ENCODE measurements at places on chromosomes 7 and 10.

DNA sequence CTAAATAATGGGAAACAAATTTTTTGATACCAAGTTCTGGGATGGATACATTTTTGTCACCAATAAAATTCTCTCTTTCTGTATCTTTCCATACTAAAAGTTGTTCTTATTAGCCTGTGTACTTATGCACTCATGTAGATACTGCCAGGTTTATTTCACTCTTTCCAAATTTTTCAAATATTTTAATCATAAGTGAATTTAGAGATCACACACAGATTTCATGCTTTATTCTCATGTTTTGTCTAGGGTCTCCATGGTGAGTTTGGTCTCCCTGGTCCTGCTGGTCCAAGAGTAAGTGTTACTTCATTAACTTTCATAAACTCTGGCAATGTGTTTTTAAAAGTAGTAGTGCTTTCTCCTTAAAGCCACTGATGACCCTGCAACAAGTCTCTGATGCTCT lies 20.3 kb downstream of the COL1A2 start:
- DNase-seq: no peak

DNA sequence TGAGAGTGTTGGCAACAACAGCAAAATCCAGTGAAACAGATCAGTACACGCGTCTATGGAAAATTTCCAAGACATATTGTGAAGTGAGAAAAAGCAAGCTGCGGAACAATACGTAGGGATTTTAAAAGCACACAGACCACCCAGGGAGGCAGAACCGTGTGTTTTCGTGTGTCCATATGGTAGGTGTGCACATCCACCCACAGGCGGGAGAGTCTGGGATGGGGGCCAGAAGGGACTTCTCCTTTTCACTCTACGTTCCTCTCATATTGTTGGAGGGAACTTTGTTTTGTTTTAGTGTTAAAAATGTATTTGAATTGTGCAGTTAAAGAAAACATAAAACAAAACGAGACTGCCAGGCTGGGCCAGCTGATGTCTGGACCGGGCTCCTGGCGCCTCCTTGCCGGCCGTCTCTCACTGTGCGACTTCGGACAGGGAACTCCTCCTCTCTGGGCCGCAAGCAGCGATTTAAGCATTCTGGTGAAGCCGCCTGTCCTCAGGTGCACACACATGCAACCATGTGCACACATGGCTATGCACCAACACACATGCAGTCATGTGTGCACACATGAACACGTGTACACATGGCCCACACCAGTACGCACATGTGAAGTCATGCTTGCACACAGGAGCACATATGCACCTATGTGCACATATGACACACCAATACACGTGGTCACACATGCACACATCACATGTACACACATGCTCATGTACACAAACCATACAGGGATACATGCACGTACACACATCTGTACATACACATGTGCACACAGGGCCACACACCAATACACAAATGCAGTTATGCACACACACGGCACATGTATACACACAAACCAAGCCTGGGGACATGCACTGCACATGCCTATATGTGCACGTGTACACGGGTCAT lies 141.1 kb downstream of the ELFN1 start:
- no peak for DNase-seq

GRCh38 chr10:7300384-7300971 lies 110.4 kb downstream of the SFMBT2 start:
- no peak for DNase-seq

- DNase-seq: no peak
Observed at GRCh38 chr10:74824900-74825370, 1.5 kb upstream of the KAT6B start.

GRCh38 chr10:15255961-15256360 lies 87.5 kb upstream of the NMT2 start:
- DNase-seq: no peak

GRCh38 chr7:27235387-27236311 lies 7.0 kb upstream of the EVX1 start:
- DNase-seq: no peak

GRCh38 chr10:130744631-130745030 lies 566.9 kb downstream of the TCERG1L start:
- DNase-seq: no peak

- no peak for DNase-seq
Observed at GRCh38 chr10:76481178-76481577, 1049.8 kb downstream of the LRMDA start.

DNA sequence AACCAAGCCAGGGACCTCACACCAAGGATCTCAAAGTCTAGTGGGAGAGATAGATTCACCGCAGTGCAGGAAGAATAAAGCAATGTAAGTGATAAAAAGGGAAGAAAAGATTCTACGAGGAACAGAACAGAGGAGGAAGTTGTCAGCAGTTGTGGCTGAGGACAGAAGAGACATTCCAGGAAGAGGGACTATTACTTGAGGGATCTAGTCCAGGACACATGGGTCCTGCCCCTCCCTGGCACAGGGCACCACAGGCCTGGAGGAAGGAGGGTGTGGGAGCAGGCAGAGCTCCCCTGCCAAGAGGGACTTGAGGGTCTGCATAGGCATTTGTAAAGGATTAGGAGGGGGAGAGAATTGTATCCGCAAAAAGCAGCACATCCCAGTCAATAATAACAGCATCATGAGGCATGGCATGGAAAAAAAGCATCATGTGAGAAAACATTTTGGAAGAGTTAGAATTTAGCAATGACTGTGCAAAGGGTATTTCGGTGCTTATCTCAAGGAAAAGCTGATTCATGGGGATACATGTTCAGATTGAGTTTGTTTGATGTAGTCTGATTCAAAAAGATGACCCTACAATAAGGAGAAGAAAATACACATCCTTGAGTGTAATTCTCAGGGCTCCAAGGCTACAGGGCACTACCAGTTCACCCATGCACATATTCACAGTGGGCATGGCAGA lies 12.7 kb downstream of the C10orf71 start:
- no peak for DNase-seq

DNA sequence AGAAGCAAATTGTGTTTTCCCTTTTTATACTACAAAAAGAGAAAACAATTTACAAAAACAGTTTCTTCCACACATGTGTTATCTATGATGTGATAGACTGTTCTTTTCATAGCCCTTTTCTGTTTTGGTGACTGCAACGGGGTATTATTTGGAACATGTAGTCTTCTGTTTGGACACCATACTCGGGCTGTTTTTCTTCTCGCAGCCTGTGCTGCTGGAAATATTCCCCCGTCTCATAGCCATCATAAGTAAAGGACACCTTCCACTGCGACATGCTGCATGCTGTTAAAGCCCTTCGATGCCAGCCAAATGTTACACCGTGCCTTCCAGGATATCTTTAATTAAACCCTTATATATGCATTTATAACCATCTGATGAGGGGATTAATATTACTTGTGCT lies 222.4 kb downstream of the BICC1 start:
- no peak for DNase-seq

DNA sequence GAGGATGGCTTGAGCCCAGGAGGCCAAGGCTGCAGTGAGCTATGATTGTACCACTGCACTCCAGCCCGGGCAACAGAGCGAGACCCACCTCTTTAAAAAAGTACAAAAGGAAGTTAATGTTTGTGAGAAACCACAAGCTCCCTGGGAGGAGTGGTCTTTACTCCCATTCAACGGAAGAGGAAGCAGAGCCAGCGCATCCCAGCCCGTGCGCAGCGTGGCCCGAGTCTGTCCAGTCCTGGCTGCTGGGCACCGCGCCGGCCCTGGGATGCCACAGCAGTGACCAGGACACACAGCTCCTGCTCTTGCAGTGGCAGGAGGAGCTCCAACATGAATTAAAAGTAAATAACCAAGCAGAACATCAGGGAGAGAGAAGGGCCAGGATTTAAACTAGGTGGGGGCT lies 68.4 kb downstream of the ELFN1 start:
- no peak for DNase-seq

DNA sequence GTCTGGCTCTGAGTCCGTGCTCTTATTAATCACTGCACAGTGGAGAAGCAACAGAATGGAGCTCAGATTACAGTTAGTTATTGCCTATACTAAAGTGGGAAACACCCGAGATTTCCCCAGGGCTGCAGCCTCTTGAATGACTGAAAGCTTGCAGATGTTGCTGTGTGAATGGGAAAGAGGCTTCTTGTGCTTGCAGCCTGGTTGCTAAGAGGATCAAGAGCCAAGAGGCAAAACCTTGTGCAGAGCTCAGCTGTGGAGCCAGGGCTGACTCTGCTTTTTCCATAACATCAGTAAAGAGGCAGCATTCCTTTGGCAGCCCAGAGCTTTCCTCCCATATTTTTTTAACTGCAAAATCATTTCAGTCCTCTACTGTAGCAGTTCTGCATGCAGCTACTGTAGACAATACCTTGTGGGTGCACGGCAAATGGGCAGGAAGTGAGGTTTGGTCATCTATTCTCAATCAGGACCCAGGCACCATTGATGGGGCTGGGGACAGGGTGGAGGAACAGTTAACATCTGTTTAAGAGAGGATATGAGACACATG lies 86.5 kb downstream of the RALA start:
- DNase-seq: no peak

DNA sequence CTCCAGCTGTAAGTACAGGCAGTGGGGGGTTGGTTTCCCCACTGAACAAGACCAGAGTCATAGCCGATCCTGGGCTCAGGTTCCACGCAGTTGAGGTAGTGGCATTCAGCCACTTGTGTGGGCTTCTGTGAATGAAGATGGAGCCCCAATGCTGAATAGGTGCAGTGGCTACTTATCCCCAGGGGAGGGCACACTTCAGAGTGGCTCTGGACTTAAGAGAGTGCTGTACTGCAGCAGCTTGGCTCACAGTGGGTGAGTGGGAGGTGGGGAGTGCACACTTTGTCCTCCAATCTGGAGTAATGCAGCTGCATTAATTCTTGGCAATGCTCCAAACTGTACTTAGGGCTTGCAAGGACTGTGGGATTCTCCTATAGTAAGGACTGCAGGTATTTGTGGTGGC lies 81.9 kb downstream of the BUB3 start:
- DNase-seq: no peak

DNA sequence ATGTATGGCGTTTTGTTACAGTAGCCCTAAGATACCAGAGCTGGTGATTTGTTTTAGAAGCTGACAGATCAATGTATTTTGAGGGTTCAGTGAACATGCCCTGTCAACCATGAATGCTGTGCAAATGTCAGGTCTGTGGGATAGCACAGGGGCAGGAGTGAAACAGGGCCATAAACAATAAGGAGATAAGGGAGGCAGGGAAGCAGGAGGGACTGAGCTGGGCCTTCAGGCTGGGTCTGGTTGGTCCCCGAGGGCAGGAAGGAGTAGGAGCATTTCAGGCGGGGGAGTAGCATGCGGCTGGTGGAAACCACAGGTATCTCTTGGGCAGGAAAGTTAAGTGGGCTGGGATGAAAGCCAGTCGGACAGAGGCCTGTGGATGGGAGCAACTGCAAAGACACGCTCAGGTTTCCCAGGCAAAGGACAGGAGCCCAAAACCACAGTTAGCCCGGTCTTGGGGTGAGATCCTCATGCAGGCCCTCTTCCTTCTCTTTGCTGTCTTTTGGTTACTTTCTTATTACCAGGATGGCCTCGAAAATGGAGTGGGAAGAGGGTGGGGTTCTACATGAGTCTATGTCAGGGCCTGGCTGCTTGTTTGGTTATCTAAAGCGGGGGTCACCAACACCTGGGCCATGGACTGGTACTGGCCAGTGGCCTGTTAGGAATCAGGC lies 69.5 kb upstream of the SEPHS1 start:
- DNase-seq: no peak

DNA sequence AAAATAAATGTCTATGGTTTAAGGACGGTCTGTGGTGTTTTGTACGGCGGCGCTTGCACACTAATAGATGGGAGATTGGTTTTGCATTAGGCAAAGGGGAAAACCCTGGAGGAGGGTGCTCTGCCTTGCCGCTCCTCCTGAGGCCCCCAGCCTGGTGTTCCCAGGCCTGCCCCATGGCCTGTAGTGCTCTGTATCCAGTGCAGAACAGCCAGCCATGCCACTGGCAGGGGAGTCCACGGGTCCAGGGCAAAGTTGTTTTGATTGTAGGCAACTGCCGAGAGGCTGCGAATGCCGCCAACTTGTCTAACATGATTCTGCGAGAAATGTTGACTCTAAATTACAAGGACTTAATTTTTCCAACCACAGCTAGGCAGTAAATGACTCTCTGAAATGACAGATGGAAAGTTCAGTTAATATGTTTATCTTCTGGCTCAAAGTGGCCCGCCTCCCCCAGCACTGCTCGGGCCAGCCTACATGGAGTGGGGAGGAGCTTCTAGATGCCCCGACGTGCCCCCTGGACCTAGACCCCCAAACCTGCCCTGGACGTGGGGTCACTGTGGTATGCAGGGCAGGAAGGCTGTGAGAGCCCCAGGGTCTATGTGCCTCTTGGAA lies 104.6 kb upstream of the GDF10 start:
- DNase-seq: no peak

- DNase-seq: no peak
Observed at GRCh38 chr10:77581738-77582137, 55.9 kb downstream of the KCNMA1 start.

- DNase-seq: no peak
Observed at GRCh38 chr7:65307651-65308299, 65.9 kb upstream of the ZNF92 start.

DNA sequence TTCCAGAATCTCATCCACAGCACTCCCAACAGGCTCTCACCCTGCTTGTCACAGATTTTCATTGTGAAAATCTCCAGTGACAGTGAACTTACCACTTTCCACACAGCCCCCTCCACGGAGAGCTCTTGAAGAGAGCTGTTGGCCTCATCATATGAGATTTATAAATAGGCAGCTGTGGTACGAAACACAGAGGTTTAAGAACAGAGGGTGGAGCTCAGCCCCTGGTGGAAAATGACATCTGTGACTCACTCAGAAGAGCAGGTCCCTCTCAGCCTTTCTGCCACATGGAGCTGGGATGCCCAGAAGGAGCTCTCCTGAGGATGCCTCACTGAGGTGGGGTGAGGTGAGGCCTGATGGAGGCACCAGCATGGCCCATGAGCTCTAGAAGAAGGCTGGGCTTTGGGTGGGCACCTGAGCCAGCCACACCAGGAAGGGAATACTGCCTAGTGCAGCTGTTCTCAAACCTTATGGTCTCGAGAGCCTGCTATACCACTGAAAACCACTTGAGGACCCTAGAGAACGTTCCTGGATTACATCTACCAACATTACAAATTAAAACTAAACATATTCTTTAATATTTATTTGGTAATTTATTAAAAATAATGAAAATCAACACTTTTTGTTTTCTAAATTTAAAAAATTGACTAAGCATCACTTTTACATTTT lies 25.8 kb upstream of the EEPD1 start:
- DNase-seq: no peak

- no peak for DNase-seq
Observed at GRCh38 chr10:126259760-126260479, 128.4 kb downstream of the ADAM12 start.

GRCh38 chr7:16691241-16691640 lies 45.3 kb downstream of the BZW2 start:
- no peak for DNase-seq

- DNase-seq: no peak
Observed at GRCh38 chr7:21941611-21942141, 4.0 kb downstream of the CDCA7L start.

- no peak for DNase-seq
Observed at GRCh38 chr7:132377015-132377414, 199.3 kb downstream of the PLXNA4 start.

- DNase-seq: no peak
Observed at GRCh38 chr10:91536111-91536510, 96.8 kb downstream of the PPP1R3C start.

GRCh38 chr10:7689591-7689990 lies 13.5 kb upstream of the ITIH2 start:
- no peak for DNase-seq

GRCh38 chr10:129517680-129518057 lies 50.6 kb downstream of the MGMT start:
- no peak for DNase-seq

- DNase-seq: no peak
Observed at GRCh38 chr10:6244510-6244909, 41.8 kb downstream of the PFKFB3 start.
